ENCODE measurements at places on chromosomes 1 and 21. TPM values are rescaled to one million over a fixed set of nuclear protein-coding genes. Genes with fewer than 3 reads are reported as not detected.

- no peak overlapping the region for H3K4me3 ChIP-seq
- peaks cover 13% of the 10 kb centered on the region for H3K4me1 ChIP-seq
- DNase-seq = no peak
- no peaks in the 10 kb centered on the region for H3K36me3 ChIP-seq
- no peaks in the 10 kb centered on the region for H3K27me3 ChIP-seq
Measured at GRCh38 chr1:78141531-78142231, 95.9 kb downstream of the GIPC2 start.

DNA sequence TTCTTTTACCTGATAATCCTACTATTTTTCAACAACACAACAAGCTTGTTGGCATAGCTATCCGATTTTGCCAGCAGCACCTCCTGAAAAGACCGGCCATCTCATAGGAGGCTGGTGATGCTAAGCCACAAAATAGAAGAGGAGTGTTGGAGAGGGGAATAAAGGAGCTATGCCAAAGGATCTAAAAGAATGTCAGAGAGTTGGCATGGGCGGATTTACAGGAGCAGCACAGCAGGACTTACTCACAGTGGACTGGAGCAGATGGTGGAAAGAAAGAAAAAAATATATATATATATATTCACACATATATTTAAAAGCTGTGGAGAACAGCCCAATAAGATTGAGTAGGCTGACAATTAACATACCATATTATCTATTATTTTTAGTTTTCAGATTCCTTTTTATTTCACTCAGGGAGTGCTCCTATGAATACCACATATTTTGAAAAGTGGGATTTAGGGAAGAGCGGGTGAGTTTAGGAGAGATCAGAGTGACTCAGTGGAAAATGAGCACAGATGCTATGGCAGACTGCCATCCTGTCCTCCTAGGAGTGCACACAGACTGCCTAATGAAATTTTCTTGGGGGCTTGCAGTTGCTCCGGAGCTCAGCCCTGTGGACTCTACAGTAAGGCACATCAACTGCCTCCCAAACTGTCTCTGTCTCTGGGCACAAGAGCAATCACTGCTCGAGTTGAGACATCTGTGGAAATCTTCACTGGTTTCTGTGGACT is 394.4 kb upstream of the CHRM3 start:
- H3K27me3 ChIP-seq = no peaks in the 10 kb centered on the region
- H3K4me3 ChIP-seq = no peak overlapping the region
- no peak overlapping the region for H3K27ac ChIP-seq

TMEM79 gene
- total RNA-seq = 18.7 TPM

CLIC4 gene
- total RNA-seq = 59.7 TPM

GRCh38 chr1:232878086-232878485 is 72.3 kb upstream of the NTPCR start:
- H3K27me3 ChIP-seq = peaks cover 5% of the 10 kb centered on the region
- no peak overlapping the region for H3K4me3 ChIP-seq
- H3K4me1 ChIP-seq = peaks cover 16% of the 10 kb centered on the region
- H3K36me3 ChIP-seq = no peaks in the 10 kb centered on the region
- no peak for DNase-seq

DNA sequence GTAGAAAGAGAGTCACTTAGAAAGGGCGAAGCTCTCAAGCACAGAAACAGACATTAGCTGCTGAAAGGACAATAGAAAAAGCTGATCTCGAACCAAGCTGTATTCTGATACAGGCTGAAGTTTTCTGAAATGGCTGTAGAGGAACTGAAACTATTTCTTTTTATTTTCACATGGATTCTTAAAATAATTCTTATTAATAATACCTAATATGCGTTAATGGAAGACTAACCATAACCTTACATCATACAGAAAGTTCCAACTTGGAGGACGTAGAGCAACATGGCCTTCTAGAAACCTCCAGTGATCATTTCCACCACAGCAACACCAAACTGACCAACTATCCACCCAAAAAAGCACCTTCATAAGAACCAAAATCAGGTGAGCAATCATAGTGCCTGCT is 52.8 kb upstream of the ACADM start:
- no peaks in the 10 kb centered on the region for H3K36me3 ChIP-seq
- no peaks in the 10 kb centered on the region for H3K4me1 ChIP-seq
- no peak overlapping the region for H3K27ac ChIP-seq
- no peak overlapping the region for H3K4me3 ChIP-seq
- H3K27me3 ChIP-seq = no peaks in the 10 kb centered on the region

NUP210L gene
- 0.07 TPM for total RNA-seq

DNA sequence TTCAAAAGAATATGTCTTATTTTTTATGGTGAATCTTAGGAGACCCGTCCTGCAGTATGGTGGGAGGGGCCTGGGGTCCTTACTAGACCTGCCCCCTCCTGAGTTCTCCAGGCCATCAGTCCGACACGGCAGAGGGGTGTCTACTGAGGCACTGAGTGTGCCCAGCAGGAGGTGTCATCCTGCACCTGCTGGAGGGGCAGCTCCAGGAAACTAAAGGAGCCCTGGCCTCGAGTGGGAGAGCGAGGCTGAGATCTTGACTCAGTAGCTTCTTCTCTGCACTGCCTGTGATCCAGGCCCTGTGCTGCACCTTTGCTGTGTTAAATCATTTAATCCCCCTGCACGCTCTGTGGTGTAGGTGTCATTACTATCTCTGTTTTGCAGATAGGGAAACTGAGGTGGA is 587.7 kb downstream of the PTPRU start:
- no peak for DNase-seq
- no peaks in the 10 kb centered on the region for H3K36me3 ChIP-seq
- peaks cover 14% of the 10 kb centered on the region for H3K27me3 ChIP-seq
- H3K4me1 ChIP-seq = no peaks in the 10 kb centered on the region
- H3K27ac ChIP-seq = no peak overlapping the region

ADGRB2 gene
- total RNA-seq = 1.0 TPM

All from activated T-cell treated with anti-CD3 and anti-CD28 coated beads, Interleukin-2, amount 50 U/mL, for 72 hours (primary cell).